ENCODE measurements at places on chromosomes 6 and 20.

- H3K27me3 ChIP-seq, result no peaks in the 10 kb centered on the region
- DNase-seq, result no peak
- H3K36me3 ChIP-seq, result no peaks in the 10 kb centered on the region
- peak overlapping the region; percentile 98 for H3K4me3 ChIP-seq
- H3K27ac ChIP-seq, result peak overlapping the region; percentile 99
These were observed 1.6 kb upstream of the HEY2 start for GRCh38 chr6:125747589-125748405.

GRCh38 chr6:6001443-6001842 is 5.3 kb downstream of the NRN1 start:
- DNase-seq, result no peak
- peaks cover 41% of the 10 kb centered on the region for H3K4me1 ChIP-seq
- no peak overlapping the region for H3K27ac ChIP-seq

GRCh38 chr20:2955257-2955970 is 82.1 kb downstream of the PTPRA start:
- peaks cover 4% of the 10 kb centered on the region for H3K4me1 ChIP-seq
- H3K27me3 ChIP-seq, result no peaks in the 10 kb centered on the region

DNA sequence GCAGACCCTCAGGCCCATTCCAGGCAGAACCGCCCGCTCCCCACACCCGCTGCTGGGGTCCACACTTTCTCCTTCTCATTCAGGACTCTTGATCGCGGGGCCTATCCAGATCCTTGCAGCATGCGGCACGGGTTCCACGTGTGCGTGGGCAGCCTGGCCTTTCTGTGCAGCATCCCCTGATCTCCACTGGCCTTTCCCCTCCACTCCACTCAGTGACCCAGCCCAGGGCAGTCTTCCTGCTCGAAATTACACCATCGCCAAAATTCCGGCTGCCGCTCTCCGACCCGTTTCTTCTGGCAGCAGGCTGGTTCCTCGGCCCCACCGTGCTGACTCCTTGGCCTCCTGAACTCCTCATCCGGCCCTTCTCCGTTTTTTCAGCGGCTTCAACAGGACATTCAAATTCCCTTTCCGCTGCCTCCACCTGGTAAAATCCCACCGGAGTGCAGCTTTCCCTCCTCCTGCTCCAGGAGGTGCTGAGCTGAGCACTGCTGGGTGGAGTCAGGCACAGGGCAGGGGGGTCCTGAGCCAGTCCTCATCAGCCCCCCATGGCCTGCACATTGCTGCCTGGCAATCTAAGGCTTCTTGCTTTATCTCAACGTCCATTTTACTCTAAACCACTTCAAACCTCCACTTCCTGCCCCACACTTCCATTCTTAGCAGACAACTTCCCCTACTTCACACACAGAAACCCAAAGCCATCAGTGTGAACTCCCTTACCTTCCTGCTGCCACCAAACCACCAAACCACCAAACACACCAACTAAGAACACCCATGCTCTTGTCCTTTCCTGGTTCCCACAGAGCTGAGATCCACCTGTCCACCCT is 9.0 kb downstream of the SFT2D1 start:
- no peak overlapping the region for H3K4me3 ChIP-seq
- H3K27ac ChIP-seq, result no peak overlapping the region
- DNase-seq, result no peak
- H3K4me1 ChIP-seq, result peaks cover 3% of the 10 kb centered on the region
- H3K27me3 ChIP-seq, result no peaks in the 10 kb centered on the region
- H3K36me3 ChIP-seq, result no peaks in the 10 kb centered on the region

- no peak overlapping the region for H3K4me3 ChIP-seq
- H3K4me1 ChIP-seq, result no peaks in the 10 kb centered on the region
- H3K36me3 ChIP-seq, result no peaks in the 10 kb centered on the region
These were observed 27.1 kb downstream of the COL12A1 start for GRCh38 chr6:75178757-75179156.

All from thoracic aorta (tissue), 2 donors.